Kidney (tissue), 22 donors: ENCODE measurements at places on chromosomes 1 and 21. TPM values are rescaled to one million over a fixed set of nuclear protein-coding genes. Genes with fewer than 3 reads are reported as not detected.

DNA sequence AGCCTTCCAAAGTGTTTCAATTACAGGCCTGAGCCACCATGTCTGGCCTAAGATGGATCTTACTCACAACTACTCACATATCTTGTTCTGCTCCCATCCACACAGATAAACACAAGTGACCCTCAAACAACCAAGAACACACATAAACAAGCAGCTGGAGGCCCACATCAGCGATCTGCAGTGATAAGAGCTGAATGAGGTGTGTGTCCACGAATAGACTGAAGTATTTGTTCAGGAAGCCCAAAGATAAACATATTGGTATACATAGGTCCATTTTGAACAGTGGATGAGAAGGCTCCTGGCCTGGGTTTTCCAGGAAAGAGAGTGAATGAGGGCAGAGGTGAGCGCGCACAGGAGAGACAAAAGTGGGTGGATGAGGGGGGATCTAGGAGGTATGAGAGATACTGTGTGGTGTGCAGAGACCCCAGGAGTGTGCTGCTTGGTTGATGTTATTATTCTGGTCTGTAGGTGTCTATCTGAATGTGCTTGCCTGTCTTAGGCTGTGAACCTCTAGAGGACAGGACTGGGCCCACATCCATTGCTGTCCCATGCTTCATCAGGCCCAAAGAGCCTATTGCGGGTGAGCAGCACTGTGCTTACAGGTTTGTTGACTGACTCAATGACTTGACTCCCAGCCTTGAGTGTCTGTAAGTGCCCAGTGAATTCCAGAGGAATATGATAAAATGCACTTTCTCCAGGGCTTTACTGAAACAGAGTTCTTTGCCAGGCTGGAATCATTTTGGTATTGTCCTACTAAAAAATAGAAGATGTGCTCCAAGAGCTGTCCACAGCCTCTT is 79.9 kb upstream of the ATP1A1 start:
- no peak overlapping the region for H3K27ac ChIP-seq
- H3K27me3 ChIP-seq: no peaks in the 10 kb centered on the region
- no peak overlapping the region for H3K4me3 ChIP-seq
- no peaks in the 10 kb centered on the region for H3K4me1 ChIP-seq

DNA sequence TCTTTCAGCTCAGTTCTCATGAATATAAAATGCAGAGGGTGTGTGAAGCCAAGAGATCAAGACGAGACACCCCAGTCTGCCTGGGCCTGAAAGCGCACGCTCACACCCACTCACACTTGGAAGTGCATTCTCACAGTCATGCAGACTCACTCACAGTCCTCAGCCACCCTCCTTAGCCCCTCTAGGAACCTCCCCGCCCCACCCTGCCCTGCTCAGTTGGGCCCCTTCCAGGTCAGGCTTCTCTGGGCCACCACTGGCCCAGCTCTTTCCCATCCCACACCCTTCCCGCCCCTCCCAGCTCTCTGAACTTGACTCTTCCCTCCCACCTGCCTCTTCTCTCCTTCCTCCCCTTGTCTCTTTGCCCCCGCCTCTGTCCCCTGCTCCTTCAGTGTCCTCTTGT is 93.8 kb downstream of the EPHB2 start:
- no peak for DNase-seq
- no peaks in the 10 kb centered on the region for H3K36me3 ChIP-seq
- no peaks in the 10 kb centered on the region for H3K4me1 ChIP-seq

DNA sequence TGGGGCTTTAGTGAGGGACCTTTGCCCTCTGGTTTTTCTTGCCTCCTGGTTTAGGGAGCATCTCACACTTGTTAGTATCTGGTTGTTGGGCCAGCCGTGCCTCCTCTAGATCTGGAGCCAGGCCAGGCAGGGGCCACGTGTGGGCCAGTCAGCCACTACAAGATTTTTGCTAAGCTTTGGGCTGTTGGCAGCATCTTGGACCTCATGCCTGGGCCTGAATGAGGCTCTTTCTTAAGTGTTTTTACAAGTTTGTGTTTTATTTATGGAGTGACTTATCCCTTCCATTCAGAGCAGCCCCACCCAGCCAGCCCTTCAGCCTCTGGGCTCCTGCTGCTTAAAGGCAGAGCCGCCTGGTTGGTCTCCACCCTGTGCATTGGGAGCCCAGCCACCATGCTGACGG is 1.6 kb upstream of the SH3BGRL3 start:
- no peak overlapping the region for H3K27ac ChIP-seq
- no peaks in the 10 kb centered on the region for H3K27me3 ChIP-seq
- H3K4me1 ChIP-seq: peaks cover 9% of the 10 kb centered on the region
- DNase-seq: peak; percentile 71

DNA sequence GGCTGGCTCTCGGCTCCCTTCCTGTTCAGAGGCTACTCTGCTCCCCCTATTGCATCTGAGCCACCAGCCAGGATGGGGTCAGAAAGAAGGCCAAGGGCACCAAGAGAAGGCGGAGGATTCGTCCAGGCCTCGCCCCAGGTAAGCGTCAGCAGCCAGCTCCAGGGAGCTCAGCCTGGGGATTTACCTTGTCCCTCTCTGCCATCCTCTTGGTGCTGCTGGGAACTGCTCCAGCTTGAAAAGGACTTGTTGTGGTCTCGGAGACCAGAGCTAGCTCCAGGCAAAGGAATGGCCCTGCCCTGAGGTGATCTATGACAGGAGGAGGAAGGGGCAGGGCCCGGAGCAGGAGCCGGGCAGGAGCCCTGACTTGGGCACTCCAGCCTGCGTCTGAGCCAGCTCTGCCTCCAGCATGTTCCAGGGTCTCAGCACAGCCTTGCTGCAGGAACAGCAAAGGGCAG is 113.7 kb upstream of the IFFO2 start:
- no peak overlapping the region for H3K4me3 ChIP-seq
- no peaks in the 10 kb centered on the region for H3K4me1 ChIP-seq
- no peak for DNase-seq
- H3K36me3 ChIP-seq: peaks cover 13% of the 10 kb centered on the region

DNA sequence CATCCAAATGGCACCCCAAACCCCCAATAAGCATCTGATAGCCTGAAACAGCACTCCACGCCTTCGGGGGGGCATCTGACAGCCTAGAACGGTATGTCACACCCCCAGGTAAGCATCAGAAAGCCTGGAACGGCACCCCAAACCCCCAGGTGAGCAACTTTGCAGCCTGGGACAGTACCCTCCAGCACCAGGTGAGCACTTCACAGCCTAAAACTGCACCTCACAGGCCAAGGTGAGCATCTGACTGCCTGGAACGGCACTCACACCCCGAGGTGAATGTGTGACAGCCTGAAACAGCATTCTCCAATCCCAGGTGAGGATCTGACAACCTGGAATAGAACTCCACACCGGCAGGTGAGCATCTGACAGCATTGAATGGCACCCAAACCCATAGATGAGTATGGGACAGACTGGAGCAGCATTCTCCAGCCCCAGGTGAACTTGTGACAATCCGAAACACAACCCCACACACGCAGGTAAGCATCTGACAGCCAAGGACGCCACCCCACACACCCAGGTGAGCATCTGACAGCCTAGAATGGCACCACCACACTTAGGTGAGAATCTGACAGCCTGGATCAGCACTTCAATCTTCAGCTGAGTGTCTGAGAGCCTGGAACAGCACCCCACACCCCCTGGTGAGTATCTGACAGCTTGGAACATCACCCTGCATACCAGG is 18.3 kb upstream of the MMEL1 start:
- H3K27me3 ChIP-seq: peaks cover 4% of the 10 kb centered on the region
- no peak overlapping the region for H3K4me3 ChIP-seq
- H3K27ac ChIP-seq: no peak overlapping the region
- H3K4me1 ChIP-seq: no peaks in the 10 kb centered on the region
- no peak for DNase-seq

- H3K4me3 ChIP-seq: no peak overlapping the region
- no peak overlapping the region for H3K27ac ChIP-seq
- no peaks in the 10 kb centered on the region for H3K27me3 ChIP-seq
- no peak for DNase-seq
- H3K36me3 ChIP-seq: no peaks in the 10 kb centered on the region
- H3K4me1 ChIP-seq: no peaks in the 10 kb centered on the region
Measured at GRCh38 chr1:64236541-64236954, 33.1 kb downstream of the UBE2U start.

GRCh38 chr21:17467392-17467791 is 45.5 kb upstream of the CXADR start:
- no peaks in the 10 kb centered on the region for H3K36me3 ChIP-seq
- no peak overlapping the region for H3K27ac ChIP-seq
- H3K4me1 ChIP-seq: no peaks in the 10 kb centered on the region
- peak overlapping the region; percentile 28 for H3K4me3 ChIP-seq

- H3K27ac ChIP-seq: peak overlapping the region; percentile 66
- peaks cover 34% of the 10 kb centered on the region for H3K4me1 ChIP-seq
- DNase-seq: no peak
- no peaks in the 10 kb centered on the region for H3K27me3 ChIP-seq
- H3K4me3 ChIP-seq: no peak overlapping the region
- no peaks in the 10 kb centered on the region for H3K36me3 ChIP-seq
Measured at GRCh38 chr1:39116860-39117728, 87.4 kb upstream of the MACF1 start.

DNA sequence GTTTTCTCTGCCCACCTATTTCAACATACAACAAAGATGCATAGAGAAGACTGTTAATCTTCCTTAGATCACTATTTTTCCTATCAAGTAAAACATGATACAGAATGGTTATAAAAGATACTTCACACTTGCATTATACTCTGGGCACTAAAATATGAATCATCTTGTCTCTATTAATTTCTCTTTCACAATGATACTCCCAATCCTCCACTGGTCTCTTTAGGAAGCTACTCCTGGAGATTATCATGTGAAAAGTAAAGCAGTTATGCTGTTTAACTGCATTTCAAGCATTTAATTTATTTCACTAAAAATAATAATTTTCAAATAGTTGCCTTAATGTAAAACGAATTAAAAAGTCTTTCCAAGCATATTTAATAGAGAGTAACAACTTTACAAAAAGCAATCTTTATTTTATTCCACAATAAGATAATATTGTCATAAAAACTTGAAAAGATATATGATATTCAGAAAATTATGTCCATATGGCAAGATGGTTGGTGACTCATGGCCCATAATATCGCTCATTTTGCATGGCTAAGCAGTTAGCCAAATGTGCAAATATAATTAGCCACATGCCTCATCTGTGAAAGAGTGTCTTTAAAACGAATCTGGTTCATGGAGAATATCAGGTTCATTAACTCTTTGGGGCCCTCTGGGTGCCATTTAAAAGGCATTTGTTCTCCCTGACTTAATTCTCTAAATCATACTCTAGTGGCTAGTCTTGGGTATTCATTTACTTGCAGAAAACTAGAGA is 1569.0 kb upstream of the B3GALT2 start:
- no peak overlapping the region for H3K4me3 ChIP-seq
- H3K27ac ChIP-seq: no peak overlapping the region
- no peaks in the 10 kb centered on the region for H3K27me3 ChIP-seq
- DNase-seq: no peak
- H3K36me3 ChIP-seq: no peaks in the 10 kb centered on the region

Gene ANXA9
- 3.3 TPM for total RNA-seq

Gene HNRNPU
- total RNA-seq: 329 TPM

Gene TMPRSS15
- not detected for total RNA-seq
